ENCODE measurements at places on chromosomes 4 and X.

- DNase-seq = no peak
Observed at GRCh38 chrX:32483534-32484136, 727.7 kb downstream of the DMD start.

- DNase-seq = no peak
Observed at GRCh38 chrX:23168291-23168690, 166.4 kb upstream of the PTCHD1 start.

DNA sequence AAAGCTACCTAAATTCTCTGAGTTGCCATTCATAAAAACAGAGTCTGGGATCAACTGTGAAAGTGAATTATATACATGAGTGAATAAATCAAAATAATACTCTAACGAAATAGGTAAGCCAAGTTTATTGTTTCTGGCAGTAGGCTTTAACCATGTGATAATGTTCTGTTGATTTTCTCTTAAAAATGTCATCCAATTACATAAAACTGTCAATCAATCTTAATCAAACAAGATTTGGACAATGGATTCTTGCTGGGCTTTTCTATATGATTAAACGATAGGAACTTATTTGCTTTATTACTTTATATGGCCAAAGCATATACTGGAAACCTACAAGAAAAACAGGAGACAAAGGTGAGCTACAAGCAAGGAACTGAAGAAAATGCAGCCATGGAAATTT lies 148.8 kb downstream of the INPP4B start:
- DNase-seq = no peak

DNA sequence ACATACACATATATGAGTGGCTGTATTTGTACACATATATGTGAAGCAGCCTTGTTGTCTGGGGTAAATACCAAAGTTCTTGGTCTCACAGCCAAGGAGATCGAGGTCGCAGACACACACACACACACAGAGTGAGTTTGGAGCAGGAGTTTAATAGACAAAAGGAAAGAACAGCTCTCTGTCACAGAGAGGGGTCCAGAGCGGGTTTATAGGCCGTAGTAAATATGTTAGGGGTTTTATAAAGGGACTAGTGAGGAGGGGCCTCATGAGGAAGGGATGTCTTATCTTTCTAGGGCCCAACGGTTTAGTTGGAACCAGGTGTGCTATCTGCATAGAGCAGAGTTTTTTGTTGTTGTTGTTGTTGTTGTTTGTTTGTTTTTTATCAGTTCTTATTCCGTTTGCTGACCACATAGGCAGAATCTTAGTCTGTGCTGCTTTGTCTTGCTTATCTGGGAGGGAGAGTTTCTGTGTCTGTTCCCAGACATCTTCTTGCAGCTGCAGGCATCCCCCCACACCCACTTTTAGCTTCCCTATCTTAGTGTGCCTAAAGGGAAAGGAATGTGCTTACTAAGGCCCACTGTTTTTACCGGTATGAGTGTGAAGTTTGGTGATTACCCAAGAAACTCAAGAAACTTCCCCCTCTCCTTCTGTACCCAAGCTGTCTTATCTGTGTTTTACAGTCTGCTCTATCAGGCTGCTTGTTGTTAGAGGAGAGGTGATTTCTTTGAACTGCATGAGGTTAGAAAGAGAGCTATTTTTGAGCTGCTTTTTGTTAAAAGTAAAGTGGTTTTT lies 91.9 kb downstream of the TENT5D start:
- no peak for DNase-seq

- no peak for DNase-seq
Observed at GRCh38 chrX:133053861-133054598, 42.9 kb downstream of the USP26 start.

DNA sequence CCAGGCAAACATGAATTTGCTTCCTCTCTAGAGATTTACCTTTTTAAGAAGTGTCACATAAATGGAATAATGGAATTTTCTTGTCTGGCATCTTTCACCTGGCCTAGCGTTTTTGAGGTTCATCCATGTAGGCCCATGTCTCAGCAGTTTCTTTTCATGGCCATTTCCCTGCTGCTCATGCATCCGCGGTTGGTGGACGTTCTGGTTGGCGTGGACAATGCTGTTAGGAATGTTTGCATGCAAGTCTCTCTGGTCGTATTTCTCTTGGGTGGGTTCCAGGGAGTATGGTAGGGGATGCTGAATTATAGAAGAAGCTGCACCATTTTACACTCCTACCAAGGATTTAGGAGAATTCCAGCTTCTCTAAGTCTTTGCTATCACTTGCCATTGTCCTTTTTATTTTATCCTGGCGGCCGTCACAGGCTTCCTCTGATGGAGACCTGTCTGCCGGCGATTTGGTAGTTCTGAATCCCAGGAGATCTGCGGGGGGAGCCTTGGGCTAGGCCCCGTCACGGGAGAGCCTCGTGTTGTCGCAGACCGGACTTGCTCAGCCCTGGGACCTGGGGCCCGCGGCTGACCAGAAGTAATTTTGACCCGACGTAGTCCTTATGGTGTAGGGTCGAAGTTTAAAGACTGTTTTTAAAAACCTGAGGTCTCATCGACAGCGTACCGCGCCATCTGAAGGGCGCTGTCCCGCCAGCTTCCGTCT lies 56.9 kb upstream of the TADA2B start:
- DNase-seq = no peak

- DNase-seq = no peak
Observed at GRCh38 chr4:151152028-151152427, 52.6 kb downstream of the RPS3A start.

DNA sequence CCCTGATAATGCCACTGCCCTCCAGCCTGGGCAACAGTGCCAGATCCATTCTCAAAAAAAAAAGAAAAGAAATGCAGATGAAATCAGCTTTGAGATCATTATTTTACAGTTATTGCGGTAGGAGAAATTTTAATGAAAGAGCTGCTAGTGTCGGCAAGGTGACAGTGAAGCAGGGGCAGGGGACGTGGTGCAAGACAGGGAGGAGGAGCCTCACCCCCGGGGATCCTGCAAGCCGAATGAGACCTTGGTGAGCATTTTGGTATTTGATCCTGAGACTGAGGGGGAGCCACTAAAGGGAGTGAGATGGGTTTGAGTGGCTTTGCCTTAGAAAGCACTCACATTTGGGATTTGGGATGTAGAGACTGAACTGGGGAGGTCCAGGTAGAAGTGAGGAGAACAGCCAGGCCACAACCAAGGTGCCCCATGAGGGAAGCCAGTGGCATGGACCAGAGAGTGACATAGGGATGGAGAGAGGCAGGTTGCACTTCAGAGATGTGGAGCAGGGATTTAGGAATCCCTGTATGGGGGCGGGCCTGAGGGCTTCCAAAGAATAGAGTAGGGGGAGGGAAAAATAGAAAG lies 23.6 kb downstream of the RBM10 start:
- DNase-seq = no peak

- no peak for DNase-seq
Observed at GRCh38 chr4:74414149-74414809, 30.7 kb upstream of the AREG start.

DNA sequence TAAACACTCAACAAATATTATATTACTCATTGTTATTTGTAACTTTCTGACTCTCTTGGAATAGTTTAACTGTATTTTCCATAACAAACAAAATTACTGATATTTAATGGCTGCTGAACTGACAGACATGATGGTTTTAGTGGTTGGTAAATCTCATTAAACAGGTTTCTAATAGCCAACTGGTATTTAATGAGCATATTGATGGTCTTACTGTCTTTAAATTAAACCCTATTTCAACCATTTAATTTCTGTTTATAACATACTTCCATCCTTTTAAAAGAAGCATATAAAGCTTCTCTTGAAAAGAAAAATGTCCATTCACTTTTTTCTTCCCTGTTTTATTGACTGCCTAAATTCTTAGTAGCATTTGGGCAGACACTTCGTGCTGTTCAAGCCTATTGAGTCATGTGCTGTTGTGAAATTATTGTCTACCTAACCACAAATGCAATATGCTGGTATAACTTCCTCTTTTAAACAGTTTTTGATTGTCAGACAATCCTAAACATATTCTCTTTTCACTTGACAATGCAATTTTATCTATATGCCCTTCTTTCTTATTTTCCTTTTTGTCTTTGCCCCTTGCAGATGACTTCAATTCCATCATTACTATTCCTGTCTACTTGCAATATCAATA lies 163.9 kb upstream of the SLC7A11 start:
- DNase-seq = no peak

DNA sequence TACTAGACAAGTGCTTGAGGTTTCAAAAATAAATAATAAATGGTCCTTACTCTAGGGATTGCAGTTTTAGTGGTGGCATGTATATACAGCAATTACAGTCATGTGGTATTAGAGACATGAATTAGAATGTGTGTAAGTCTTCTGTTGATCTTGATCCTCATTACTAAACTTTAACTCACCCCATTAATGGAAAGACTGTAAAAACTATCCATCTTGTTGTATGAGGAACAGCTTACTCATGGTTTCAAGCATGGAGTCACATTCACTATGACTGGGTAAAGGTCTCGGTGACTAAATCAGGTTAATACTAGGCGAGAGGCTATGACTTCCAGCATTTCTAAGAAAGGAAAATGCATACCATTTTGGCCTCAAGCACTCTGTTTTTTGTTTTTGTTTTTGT lies 107.0 kb upstream of the HPGD start:
- no peak for DNase-seq

DNA sequence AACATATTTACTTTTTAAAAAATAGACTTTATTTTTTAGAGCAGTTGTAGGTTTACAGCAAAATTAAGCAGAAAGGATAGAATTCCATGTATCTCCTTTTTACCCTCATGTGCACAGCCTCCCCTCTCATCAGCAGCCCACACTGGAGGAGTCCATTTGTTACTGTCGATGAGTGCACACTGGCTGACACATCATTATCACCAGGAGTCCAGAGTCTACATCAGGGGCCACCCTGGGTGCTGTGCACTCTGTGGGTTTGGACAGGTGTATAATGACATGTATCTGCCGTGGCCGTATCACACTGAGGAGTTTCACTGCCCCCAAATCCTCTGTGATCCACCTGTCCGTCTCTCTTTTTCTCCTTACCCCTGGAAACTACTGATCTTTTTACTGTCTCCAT lies 26.3 kb downstream of the TBC1D14 start:
- DNase-seq = no peak

- peak; percentile 13 for DNase-seq
Observed at GRCh38 chr4:158769175-158769921, 522 bp downstream of the FNIP2 start.

DNA sequence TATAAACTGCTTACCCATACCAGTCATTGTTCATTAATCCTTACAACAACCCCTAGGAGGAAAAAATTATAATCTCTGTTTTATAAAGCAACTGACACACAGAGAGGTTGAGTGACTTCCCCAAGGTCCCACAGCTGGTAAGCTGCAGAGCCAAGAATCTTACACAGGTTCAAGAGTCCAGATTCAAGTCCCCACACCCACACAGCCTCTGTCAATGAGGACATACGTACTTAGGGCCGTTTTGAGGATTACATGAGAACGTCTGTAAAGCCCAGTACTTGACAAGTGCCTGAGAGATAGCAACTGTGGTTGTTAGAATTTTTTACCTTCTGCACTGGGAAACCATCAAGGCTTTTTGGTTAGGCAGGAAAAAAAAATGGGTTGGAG lies 556 bp upstream of the SLC25A43 start:
- no peak for DNase-seq

GRCh38 chrX:103362474-103362873 lies 6.2 kb downstream of the TCEAL9 start:
- no peak for DNase-seq

- no peak for DNase-seq
Observed at GRCh38 chrX:102085706-102086105, 39.8 kb upstream of the TCEAL2 start.

DNA sequence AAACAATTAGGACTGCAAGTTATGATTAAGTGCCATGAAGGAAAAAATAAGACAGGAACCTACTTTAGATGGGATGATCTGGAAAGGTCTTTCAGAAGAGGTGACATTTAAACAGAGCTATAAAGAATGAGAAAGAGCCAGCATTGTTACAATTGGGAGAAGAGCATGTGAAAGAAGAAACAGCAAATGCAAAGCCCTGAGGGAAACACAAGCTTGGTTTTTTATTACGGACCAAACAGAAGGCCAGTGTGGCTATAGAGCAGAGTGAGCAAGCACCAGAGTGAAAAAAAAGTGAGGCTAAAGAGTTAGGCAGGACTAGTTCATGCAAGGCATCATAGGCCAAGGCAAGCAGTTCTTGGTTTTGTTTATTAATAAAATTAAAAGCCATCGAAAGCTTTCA lies 175.6 kb downstream of the RBMX2 start:
- no peak for DNase-seq

DNA sequence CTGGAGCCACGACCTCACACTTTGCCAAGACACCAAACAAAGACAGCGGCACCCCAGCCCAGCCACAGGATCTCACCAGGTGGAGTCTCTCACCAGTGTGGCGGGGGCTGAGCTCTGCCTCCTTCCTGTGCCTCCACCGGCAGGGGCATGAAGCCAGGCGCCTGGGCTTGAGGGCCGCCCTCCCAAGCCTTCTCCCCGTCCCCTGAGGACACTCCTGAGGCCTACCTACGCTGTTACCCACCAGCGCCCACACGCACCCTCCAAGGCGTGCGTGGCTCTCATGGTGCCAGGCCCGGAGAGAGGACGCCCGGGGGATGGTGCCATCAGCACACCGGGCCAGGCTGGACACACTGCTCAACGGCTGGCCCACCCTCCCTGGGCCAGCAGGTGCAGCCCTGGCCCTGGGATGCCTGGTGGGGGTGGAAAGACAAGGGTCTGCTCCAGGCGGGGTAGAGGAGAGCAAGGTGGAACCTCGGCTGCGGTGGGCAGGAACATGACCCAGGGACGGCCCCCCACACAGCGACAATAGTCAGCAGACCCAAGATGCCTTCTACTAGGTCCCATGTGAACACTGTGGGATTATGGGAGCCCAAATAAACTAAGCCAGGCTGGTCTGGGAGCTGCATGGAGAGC lies 22.1 kb downstream of the NELFA start:
- no peak for DNase-seq

GRCh38 chrX:121456315-121456714 lies 408.9 kb downstream of the GLUD2 start:
- DNase-seq = no peak

DNA sequence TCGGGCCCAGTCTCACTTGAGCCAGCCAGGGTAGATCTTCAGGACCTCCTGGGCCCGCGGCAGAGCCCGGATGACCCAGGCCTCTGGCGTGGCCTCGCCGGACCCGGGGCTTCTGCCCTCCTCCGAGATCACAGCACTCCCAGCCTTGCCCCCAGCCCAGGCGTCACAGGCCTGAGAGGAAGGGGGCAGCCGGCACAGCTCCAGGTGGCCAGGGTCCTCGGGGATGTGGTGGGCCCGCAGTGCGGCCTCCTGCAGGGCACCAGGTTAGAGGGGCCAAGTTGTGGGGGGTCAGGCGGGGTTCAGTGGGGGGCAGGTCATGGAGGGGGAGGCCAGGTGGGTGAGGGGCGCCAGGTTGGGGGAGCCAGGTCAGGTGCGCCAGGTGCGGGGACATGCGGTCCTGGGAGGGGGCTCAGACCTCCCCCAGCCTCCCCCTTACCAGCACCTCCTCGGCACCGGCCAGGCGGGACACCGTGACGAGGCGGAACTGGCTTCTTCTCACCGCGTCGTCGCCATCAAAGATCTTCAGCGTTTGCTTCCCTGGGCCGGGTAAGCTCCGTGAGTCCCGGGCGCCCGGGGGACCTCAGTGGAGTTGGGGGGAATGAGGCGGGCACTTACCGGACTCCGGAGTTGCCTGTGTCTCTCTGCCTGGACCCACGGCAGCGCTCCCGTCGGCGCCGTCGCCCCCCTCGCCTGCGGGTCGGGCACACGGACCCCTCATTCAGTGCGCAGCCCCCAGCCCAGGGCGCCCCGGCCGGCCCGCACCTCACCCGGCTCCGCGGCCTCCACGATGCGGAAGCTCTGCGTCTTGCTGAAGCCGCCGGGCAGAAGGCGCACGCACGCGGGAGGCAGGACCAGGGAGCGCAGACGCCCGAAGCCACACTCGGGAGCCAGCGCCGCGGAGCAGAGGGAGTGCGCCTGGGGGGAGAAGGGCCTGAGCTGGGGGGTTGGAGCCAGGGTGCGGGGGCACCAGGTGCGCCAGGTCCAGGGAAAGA lies 6.0 kb downstream of the DGKQ start:
- no peak for DNase-seq

Data from stimulated activated CD8-positive, alpha-beta memory T cell treated with anti-CD3 and anti-CD28 coated beads, Interleukin-15, amount 100 ng/mL, for 24 hours (primary cell).